Left forelimb (tissue), 1 donor: ENCODE measurements at places on chromosomes 12 and 14.

GRCh38 chr14:22096514-22096895 is 422.9 kb upstream of the OR4E1 start:
- DNase-seq: no peak

DNA sequence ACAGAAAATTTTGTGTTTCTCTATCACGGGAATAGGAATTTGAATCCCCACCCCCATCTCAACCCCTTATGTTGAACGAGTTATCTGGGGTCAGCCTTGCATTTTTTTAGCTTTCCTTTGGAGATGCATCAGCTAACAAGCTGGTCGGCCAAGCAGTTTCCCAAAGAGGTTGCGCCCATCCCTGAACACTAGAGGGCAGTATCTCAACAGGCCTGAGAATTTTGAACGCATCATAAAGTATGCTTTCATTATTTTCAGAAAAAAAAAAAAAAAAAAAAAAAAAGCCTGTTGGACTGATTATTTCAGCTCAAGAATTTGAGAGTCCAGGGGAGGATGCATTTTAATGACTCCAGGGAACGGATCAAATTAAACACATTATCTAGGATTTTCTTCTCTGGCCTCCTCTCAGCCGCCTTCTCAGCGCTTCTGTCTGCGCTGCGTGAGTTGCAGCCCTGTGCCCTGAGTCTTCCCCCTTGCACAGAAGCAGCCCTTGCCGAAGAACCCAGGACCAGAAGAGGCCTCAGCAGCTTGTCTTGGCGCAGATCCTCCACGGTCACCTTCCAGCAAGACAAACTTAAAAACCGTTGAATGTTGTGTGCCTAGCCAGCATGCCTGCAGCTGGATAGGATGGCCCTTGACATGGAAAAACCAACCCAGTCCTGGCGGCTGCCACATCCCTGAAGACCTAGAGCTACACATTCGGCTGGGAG is 76.6 kb upstream of the GZMB start:
- no peak for DNase-seq

DNA sequence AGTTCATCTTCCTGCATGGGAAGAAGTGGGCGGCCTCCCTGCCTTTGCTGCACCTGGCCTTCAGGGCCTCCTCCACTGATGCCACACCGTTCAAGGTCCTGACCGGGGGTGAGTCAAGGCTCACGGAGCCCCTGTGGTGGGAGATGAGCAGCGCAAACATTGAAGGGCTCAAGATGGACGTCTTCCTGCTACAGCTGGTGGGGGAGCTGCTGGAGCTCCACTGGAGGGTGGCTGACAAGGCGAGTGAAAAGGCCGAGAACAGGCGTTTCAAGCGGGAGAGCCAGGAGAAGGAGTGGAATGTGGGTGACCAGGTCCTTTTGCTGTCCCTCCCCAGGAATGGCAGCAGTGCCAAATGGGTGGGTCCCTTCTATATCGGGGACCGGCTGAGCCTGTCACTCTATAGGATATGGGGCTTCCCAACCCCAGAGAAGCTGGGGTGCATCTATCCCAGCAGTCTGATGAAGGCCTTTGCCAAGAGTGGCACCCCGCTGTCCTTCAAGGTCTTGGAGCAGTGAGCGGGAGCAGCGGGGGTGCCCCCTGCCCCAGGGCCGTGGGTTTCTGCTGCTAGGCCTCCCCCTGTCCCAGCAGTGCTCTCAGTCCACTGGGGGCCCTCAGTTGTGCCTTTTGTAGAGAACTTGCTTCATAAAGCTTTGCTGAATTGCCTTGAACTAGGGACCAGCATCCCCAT is 12.4 kb downstream of the CBLN3 start:
- peak; percentile 47 for DNase-seq

DNA sequence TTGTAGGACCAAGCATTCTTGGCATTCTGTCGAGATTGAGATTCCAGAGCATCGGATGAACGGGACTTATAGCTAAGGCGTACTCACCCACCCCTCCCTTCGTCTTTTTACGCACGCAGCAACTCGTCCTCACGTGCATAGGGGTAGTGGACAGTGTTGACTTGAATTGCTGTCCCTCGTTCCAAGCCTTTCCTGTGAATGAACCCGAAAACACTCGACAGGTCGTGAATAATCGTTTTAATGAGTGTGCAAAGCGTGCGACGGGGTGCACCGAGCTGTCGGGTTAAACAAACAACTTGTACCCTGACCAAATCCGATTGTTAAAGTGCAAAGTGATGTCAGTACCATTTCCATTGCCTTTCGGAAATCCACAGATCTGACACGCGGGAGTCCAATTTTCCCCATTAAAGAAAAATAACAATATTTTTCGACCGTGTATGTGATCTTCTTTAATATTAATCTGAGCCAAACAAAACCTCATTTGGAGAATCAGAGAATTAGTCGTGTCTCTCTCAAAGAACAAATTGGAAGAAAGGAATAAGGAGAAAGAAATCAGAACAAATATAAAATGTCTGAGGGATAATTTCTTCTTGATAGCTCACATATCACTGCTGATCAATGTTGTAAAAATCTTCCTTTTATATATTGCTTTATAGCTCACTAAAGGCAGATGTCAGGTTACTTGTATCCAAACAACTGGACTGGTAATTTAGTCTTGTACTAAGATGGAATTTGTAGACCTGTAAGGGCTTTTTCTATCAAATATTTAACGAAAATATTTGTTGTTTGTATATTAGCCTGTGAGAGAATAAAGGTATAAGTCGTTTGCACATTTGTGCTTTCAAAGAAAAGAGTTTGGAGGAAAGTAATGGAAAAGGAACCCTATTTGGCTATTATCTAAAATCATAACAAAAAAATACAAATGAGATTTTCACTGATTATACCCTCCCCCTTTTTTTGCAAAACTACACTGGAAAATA is 11.8 kb downstream of the FOXG1 start:
- peak; percentile 68 for DNase-seq

- DNase-seq: no peak
Observed at GRCh38 chr12:90808568-90808967, 146.4 kb downstream of the CCER1 start.

- DNase-seq: no peak
Observed at GRCh38 chr12:6262623-6263022, 47.9 kb upstream of the PLEKHG6 start.

DNA sequence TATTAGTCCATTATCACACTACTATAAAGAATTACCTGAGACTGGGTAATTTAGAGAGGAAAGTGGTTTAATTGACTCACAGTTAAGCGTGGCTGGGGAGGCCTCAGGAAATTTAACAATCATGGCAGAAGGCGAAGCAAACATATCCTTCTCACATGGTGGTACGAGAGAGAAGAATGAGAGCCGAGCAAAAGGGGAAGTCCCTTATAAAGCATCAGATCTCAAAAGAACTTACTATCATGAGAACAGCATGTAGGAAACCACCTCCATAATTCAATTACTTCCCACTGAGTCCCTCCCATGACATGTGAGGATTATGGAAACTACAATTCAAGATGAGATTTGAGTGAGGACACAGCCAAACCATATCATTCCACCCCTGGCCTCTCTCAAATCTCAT is 422.6 kb downstream of the MDGA2 start:
- DNase-seq: no peak

DNA sequence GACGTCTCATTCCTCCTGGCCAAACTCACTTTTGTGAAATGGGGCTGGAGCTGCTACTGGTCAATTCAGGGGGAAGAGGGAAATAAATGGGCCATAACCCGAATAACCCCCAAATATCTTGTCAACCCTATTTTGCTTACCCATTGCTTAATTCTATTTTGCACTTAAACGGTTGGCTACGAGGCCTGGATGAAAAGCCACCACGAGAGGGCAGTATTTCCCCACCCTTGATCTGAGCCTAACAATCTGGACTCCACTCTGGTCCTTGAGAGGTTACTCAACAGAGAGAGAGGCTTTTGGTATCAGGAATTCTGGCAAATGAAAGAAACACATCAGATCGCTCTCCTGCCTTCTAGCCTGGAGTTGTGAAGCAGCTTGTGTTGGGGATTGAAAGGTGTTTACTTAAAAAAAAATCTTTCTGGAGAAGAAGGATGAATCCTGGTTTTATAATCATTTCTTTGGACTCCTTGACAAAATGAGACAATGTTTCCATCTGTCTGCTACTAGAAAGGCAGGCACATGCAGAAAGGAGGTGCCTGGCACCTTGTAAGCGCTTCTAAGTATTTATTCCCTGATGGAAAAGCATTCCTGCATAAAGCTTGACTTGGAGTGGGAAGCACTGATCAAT is 22.4 kb upstream of the FBXO21 start:
- peak; percentile 71 for DNase-seq
